ENCODE measurements at places on chromosomes 6 and 20.

DNA sequence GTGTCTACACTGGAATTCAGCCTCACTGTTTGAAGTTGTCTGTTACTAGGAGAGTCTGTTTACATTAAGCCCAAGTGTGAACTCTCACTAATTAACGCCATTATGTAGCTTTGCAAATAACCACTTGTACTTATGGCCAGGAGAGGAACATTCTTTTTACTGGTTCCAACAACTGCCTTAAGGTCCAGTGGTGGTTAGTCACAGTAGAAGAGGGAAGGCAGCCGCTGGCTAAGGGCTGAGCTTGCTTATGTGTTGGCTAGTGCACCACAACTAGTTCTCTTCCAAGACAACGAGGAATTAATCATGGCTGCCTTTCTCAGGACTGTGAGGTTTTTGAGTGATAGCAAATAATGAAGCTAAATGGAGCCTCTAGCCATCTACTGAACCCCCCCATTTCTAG lies 14.9 kb upstream of the SLC22A23 start:
- DNase-seq: no peak

- no peak for DNase-seq
Measured at GRCh38 chr6:31874084-31874670, 4.6 kb downstream of the SLC44A4 start.

- peak; percentile 69 for DNase-seq
Measured at GRCh38 chr6:146857180-146857979, 258.6 kb downstream of the ADGB start.

DNA sequence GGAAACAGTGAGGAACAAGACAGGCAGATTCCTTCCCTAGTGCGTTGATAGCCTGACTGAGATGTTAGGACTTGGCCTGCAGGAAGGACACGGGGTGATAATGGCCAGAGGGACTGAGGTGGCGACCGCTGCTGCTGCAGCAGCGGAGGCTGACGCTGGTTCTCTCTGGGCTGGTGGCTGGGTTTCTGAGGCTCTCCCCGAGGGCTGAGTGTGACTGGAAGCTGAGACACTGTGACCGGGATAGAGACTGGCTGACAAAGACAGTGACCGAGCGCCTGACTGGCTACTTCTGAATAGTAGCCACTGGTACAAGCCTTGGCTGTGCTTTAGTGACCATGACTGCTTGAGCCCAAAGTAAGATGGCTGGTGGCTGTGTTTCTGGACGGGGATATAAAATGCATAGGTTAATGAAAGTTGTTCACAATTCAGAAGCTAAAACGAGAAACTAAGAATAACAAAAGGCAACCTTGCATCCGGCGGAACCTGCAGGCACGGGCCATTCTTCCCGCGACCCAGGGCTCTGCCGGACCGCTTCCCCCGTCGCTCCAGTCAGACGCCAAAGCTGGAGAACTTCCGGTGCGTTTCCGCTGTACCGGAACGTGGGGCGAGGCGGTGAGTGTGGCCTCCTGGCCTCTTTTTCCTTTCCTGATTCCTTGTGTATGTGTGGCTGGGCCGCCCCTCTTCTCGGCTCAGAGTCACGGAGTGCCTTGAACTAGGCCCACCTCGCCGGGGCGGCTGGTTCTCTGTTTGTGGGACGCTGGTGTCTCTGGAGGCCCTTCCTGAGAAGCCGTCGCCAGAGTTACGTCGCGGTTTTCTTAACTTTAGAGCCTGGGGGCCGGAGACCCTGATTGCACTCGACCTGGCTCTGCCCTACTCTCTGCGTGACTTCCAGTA lies at the start of gene AAR2:
TSS of gene AAR2 (plus strand) at position 587 of the 894 bp plus-strand sequence. CDS start 3,391 bp downstream, outside the sequence.
- peak; percentile 38 for DNase-seq

DNA sequence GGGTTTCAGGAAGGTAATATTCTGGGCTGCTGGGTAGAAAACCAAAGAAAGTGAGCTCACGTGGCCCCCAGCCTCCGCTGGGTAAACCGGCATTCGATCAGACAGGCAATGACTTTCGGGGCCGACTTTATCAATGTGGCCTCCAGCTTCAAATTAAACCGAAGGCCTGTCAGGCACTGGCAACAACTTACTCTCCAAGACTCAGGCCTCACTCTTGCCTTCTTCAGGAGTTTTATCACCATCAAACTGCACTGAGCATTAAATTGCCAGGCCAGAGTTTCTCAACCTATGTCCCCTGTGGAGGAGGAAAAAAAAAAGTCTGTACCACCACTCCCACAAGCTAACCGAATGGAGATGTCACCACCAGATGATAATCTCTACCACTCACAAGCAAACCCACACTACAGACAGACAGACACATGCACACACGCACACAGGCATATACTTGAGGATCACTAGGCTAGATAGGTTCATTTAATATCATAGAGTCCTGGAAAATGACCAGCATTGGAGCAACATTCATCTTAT lies 1.1 kb upstream of the MBOAT1 start:
- DNase-seq: no peak

DNA sequence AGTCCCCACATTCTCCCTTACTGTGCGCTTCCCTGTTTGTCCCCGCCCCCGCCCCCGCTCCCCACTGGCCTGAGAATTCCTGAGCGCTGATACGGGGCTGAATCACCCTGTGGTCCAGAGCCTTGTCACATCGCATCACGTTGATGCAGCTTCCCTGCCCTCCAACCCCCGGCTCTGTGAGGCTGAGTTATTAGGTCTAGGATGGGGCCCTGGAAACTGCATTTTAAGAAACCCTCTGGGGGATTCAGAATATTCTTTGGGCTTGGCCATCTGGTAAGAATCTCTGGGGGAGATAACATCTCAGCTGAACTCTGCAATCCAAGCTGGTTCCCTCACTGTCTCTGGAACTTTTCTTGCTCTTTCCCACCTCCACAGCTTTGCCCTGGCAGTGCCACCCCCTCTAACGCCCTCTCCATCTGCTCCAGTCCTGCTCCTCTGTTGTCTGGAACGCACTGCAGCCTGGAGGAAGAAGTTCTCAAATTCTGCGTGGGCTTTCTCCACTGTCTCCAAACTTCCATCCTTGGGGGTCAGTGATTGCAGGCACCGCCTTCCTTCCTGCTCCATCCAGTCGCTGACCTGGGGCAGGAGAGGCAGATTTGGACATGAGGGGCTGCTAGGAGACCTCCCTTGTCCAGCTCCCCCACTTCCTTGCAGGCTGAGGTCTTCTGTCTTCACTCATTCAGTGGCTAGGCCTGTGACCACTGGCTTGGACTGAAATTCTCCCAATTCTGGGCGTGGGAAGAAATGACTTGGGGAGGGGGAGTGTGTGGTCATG lies 42.6 kb downstream of the KIAA1755 start:
- DNase-seq: no peak

DNA sequence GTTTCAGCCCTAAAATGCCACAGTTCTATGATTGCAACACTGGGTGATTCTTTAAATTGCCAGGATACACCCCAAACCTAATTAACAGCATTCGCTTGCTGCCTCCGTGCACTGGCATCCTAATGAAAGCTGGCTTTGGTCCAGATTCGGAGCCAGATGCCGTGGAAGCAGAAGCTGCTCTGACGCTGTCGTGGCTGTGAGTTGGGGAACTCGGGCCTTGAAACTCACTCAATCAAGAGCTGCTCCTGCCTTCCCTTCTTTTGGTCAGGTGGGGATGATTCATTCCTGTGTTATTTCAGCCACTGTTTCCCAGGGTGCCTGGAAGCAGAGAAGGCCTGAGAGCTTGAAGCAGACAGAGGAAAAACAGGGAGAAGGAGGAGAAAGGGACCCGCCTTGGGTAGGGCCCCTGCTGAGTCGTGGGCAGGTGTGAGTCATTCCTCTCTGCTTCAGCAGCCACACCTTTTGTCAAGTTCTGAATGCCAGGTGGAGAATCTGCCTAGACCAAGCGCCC lies 36.2 kb upstream of the DSP start:
- DNase-seq: no peak

GRCh38 chr6:111441678-111442243 lies 41.3 kb downstream of the REV3L start:
- no peak for DNase-seq

DNA sequence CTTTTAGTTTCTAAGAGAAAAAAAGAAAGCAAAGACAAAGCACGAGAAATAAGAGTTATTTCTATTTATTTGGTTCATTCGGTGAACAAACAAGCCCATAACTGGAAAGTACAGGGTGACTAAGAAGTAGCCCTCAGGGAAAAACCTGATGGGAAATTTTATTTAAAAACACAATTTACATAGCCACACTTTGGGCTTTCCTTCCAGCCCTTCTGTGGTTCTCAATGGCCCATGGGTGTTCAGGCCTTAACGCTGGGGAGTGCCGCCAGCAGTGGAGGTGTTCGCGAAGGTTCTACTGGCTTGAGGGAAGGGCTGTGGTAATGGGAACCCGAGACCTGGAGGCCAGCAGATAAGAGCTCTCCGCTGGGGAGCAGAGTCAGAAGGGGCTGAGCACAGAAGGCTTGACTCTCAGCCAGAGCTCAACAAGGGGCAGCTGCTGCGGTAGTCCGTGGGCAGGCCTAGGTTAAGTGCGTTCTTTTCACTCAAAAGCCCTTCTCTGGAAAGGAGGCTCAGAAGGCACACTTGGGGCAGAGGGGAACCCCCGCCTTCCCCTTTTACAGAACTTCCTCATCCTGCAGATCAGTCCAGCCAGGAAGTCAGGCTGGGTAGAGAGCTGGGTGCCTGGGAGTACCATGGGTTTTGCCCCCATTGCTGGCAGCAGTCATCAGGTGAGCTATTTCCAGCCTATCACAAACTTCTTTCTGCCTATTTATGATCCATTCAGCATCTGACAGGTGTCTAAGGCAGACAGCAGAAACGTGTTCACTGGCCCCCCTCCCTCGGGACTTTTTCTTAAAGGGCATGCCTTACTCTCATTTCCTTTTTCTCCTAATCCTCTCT lies 8.8 kb upstream of the CD83 start:
- DNase-seq: no peak

DNA sequence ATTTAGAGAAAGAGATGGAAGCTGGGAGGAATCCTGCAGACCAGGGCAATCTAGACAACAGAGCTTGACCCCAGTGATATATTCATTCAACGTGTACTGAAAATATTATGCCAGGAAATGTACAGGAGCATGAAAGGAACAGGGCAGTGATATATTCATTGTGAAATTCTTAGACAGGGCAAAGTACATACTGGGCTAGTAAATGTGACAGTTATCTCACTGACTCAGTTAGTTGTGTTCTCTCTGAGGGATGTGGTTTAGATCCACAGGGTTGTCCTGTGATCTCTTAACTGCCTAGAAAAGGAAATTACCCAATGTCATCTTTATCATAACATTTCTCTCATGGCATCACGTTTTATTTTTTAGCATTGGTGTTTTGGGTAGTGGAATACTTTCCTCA lies 891.3 kb downstream of the EYS start:
- DNase-seq: no peak

DNA sequence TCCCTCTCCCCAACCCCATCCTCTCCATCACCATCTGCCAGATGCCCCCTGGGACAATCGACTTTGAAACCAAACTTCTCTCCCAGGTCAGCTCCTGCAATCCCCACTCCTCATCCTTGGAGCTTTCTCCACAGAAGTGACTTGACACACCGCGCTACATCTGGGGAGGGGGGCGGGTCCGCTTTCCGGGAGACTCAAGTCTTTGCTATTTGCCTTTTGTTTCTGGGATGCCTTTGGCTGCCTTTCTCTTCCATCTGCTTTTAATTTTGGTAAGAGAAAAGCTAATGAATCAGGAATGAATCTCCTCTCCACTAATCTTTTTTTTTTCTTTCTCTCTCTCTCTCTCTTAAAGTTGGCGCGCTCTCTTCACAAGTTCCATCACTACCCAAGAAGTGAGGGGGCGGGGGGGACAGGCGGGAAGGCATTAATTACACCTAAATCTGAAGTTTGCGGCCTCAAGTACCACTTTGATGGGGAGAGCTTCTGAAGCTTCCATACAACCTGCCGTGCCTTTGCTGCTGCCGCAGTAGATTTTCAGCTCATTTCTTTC lies 664 bp upstream of the TPBG start:
- no peak for DNase-seq

DNA sequence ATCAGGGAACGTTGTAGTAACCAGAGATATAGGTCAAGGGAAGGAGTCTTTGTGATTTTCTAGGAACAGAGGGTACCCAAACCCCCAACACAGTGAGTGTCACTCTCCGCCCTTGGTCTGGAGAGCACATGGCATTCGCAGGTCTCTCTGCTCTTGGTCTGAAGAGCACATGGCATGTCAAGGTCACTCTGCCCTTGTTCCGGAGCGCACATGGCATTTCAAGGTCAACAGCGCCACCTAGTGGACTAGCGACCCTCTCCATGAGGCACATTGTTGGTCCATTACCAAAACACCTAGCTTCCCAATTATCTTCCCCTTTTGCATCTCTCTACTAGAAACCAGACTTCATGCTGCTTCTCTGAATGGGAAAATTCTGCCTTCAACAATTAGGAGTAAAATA lies 260.0 kb downstream of the C6orf118 start:
- no peak for DNase-seq

- no peak for DNase-seq
Measured at GRCh38 chr6:84166395-84166794, 61.0 kb downstream of the CEP162 start.

DNA sequence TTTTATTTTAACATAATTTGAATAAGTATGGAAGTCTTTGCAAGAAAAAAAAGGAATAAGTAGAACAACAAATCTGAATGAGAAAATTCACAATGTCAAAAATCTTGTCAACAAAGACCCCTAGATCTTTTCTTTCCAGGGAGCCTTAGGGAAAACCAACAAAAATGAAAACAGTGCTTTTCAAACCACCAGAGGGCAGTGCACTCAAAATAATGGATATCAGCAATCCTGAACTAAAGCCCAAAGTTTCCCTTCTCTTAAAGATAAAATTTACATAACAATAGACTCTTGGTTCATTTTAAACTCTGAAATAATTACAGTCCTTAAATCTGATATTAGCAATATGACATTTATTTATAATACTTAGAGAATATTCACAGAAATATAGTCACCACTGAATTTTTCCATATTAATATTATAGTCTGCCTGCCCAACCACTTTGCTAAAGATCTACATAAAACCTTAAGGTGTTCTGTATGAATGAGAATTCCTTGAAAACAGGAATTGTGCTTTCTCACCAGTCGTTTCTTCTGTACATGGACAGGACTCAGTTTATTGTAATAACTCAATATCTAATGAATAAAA lies 105.3 kb upstream of the BMP5 start:
- DNase-seq: no peak

DNA sequence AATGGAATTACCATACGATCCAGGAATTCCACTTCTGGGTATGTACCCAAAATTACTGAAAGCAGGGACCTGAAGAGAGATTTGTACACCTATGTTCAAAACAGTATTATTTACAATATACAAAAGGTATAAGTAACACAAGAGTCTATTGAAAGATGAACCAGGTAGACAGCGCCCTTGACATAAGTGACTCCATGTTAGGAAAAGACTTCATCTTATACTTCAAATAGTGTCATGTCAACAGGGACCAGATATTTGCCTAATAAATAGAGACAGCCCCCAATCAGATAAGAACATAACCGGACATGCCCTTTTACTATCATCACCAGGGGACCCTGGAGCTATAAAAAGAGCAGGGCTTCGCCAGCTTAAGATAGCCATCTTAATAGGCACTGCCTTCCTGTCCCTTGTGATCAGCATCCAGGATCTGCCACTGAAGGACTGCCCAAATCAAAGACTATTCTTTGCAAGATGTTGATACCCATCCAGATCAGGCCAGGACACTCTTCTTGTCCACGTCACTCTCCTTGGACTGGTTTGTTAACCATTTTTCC lies 309.0 kb upstream of the SULF2 start:
- DNase-seq: no peak
